ENCODE measurements at places on chromosomes 11 and 22.

GRCh38 chr11:69280451-69280850, 13.5 kb upstream of the MYEOV start:
- DNase-seq: no peak

GRCh38 chr11:79942646-79943045, 501.8 kb upstream of the TENM4 start:
- no peak for DNase-seq

- no peak for DNase-seq
These were observed 18.8 kb downstream of the TRIM34 start for GRCh38 chr11:5643585-5643984.

DNA sequence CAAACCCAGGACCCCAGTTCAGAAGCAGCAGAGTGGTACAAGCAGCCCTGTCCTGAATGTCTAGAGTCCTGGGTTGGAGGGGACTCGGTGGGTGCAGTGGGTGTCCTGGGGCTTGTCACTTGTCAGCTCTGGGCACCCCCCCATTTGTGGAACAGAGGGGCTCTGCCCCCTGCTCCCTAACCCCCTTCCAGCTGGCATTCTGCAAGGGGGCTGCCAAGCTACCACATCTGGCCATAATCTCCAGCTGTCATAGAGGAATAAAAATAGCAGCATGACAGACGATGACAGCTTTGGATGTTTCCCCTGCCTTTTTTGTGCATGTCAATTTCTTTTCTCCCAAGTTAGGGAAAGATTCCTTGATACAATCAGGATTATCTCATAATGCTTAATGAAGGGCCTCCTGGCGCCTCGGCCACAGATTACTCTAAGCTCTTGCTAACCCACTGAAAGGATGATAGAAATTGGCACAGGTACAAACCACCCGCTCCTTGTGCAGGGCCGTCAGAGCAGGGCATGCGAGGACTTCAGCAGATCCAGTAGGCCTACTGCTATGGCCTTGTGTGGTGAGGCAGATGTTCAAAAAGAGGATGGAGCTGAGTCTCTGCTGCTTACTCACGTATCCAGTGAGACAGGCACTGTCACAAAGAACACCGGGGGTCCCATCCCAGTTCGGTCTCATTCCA, 83.0 kb downstream of the ISX start:
- DNase-seq: no peak

GRCh38 chr11:31139479-31139878, 230.1 kb downstream of the DCDC1 start:
- no peak for DNase-seq

DNA sequence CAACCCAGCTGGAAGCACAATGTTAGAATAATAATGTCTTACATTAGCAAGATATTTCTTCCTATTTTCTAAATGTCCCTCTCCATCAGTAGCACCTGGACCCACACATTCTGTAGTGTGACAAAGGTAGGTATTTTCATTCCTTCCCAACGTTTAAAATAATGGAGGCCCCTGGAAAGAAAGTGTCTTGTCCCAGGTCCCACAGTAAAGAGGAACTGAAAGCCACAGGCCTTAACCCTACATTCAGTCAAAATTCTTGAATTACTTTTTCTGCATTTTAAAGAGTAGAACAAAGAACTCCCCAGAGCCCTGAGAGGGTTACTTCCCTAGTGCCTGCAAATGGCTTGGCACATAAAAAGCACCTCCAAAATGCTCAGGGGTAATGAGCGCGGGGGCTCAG, 26.3 kb downstream of the OPCML start:
- no peak for DNase-seq

DNA sequence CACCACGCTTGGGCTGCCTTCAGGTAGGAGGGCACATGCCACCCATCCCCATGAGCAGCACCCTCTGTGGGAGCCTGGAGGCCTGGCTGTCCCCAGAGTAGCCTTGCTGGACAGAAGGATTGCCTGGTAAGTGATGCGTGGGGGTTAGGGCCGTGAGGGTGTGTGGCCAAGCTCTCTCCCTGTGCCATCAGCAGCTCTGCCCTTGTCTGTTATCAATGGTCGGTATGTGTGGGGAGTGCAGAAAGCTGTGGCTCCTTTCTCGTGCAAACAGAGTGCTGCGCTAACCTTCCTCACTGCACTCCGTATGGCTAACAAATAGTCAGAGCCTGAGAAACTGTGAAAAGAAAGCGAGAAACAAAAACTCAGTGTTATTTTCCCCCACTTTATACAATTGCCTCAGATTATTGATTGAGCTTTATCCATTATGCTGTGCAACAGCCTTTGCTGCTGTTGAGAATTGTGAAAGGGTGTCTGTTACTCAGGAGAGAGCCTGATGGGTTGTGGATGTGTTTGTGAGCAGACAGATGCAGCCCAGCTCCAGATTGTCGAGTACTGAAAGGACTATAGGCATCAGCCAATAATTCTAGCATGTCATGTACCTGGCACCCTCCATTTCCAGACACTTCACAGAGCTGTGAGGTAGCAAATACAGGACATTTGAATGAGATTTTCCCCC, 432.2 kb downstream of the NTM start:
- DNase-seq: no peak

DNA sequence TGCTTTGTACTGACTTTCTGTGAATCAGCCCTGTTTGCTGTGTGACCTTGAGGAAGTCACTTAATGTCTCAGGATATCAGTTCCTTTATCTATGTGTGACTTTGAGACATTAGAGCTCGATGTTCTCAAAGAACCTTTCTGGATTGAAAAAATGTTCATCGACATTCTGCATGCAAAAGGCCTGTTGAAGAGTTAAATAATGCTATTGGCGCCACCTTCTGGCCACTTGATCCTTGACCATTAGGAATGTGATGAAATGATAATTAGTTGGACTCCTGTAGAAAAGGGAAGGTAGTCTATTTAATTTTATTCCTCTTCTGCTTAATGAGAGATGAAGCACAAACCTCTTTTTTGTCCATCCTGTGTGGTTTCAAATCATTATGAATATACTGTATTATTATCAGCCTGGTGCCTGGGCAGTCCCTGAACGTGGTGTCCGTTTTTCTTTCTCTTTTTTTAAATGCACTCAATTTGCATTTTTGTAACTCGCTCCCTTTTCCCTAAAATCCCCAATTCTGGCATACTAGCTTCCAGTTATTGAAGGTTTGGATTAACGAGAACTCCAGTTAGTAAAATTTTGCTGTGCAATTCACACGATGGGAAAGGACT, 20.7 kb downstream of the ELF5 start:
- no peak for DNase-seq

DNA sequence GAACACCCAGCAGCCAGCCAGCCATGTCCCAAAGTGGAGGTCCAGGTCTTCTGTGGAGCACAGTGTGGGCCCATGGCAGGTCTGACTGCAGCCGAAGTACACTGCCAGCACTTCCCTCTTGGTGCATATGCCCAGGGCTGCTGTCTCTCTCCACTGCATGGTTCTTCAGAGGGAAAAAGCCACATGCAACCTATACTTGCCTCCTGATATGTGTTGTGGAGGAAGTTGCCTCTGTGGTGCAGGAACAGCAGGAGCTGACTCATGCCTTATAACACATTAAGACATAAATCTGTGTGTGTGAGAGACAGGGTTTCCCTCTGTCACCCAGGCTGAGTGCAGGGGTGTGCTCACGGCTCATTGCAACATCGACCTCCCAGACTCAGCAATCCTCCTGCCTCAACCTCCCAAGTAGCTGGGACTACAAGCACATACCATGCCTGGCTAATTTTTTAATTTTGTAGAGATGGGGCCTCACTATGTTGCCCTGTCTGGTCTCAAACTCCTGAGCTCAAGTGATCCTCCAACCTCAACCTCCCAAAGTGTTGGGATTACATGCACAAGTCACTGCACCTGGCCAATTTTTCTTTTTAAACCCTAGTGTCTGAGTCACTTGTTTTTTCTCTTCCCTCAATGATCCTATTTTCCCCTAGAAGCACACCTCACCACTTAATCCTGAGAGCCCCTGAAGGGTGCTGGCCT, 98.8 kb downstream of the MPPED2 start:
- no peak for DNase-seq

DNA sequence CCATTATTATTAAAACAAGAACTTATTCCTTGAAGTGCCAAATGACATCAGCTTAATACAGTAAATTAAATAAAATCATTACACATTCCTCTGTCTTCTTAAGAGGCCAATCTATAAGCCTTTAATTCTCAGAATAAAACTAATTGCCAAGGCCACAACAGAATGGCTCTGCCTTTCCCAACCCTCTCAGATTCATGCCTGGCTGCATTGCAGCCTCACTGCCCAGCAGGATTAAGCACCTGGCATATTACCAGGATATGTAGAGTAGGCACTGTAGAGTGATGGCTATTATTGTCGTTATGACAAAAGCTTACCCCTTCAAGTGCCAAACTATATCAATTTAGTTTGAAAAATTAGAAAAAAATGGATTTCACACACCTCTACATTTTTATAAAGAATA, 9.4 kb upstream of the CALCA start:
- no peak for DNase-seq

- DNase-seq: no peak
These were observed 16.8 kb downstream of the TPST2 start for GRCh38 chr22:26573026-26573662.

DNA sequence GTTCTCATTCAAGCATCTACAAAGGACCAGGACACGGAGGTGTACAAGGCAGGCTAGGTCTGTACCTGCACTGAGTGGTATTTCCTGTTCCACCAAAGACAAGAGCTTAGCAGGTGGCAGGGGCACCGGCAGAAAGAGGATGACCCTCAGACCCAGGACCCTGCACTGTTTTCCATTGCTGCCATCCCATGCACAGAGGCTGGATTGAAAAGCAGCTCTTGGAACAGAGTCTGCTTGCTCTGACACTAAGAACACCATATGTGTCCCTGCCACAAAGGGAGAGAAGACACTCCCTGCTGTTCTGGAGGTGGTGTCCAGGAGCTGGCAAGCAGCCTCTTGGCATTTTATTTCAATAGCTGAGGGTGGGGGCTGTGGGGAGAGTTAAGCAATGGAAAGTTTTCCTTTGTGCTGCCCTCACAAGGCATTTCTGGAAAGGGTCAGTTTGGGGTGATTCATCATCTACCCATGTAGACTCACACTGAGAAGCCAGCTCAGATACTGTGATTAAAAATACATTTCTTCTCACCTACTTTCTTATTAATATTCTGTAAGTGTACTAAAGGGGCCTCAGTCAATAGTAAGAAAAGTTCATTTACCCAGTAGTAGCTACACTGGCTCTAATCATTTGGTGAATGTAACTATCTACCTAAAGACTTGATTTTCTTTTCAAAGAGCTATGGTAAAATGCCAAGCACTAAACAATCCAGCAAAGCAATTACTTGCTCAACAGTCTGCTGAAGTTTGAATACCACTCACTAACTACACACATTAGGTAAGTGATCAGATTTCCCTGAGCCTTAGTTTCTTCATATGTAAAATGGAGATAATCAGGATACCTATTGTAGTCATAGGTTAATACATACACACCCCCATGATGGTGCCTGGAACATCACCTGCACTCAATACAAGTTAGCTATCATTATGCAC, 55.2 kb downstream of the SLC1A2 start:
- no peak for DNase-seq

GRCh38 chr11:73174495-73174791, 32.3 kb upstream of the FCHSD2 start:
- no peak for DNase-seq

DNA sequence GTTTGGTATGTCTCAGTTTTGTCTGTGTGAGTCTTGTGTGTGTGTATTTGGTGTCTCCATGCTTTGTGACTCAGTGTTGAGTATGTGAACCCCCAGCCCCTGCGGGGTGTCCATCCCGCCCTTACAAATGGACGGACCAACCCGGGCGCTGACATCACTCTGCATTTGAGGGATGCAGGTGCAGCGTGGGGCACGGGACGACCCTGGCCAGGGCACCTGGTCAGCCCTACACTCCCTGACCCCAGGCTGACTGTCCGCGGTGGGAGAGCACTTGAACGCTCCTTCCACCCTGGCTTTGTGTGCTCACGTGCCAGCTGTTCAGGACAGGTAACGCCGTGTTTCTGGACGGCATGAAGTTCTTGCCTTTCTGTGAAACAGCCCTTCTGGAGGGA, 369.0 kb downstream of the BRD1 start:
- no peak for DNase-seq

- no peak for DNase-seq
These were observed 20.5 kb upstream of the CLPB start for GRCh38 chr11:72454791-72455190.

DNA sequence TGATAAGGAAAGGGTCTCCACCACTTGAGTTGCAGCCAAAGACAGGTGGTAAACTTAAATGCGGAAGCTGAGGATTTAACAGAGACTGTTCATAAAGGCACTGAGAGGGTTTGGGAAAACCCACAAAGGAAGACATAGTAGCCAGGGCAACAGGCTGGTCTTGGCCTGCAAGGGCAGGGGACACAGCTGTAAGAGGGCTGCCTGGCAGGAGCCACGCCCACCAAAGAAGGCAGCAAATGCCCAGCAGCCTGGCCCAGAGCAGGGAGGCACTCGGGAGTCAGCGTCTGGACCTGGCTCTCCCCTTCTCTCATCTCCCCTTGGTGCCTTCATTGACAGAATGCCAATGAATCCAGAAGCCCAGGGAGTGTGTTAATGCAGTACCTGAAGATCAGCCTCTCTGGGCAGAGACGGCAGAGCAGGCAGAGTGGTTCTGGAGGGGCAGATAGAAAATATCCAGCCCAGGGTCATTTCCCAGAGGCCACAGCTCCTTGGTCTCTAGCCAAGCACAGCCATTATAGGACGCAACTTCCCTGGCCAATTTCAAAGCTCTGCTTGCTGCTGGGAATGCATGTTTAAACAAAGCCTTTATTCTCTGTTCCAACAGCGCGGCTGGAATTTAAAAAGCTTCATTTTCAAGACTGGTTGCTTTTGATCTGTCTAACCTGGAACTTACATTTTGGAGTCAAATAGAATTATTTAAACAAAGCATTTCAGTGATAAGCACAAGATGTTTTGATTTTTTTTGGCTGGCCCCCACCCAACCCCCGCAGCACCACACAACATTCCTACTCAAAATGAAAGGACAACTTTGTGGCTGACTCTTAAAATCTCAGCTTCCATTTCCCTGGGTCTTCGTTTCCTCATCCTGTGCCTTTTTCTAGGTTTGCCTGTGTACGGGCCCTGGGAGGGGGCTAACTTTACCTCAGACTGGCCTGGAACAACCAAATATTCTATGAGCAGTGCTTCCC, 125.6 kb upstream of the LMO1 start:
- no peak for DNase-seq

GRCh38 chr11:57543593-57543992, 6.2 kb downstream of the SMTNL1 start:
- DNase-seq: no peak

DNA sequence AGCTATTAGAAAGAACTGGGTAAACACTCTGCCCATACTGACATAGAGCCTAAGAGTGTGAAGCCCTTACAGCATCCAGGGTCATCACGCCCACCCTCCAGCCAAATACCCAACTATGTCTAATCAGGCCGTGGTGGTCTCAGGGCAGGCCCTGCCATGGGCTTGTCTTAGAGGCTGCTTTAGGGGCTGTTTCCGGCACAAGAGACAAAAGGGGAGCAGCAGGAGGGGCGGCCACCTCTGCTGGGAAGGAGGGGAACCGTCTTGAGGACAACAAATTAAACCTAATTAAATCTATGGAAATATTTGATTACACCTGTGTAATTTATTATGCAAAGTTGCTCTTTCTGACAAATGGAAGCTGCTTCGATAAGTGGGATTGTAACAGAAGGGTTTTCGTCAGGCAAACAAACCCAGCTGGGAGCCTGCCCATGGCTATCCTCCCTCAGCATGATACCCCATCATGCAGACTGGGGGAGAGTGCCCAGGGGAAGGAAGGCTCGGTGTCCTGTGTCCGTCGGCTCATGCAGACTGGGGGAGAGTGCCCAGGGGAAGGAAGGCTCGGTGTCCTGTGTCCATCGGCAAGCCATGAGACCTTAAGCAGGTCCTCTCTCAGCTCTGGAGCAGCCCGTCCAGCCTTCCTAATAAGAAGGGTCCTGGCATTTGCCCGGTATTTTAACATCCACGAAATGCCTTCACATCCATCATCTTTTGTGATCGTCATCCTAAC, 163.6 kb upstream of the B3GAT1 start:
- DNase-seq: no peak
